ENCODE measurements at places on chromosomes 11 and 22.

GRCh38 chr11:17559341-17560087 lies 12.5 kb downstream of the OTOG start:
- DNase-seq: no peak

DNA sequence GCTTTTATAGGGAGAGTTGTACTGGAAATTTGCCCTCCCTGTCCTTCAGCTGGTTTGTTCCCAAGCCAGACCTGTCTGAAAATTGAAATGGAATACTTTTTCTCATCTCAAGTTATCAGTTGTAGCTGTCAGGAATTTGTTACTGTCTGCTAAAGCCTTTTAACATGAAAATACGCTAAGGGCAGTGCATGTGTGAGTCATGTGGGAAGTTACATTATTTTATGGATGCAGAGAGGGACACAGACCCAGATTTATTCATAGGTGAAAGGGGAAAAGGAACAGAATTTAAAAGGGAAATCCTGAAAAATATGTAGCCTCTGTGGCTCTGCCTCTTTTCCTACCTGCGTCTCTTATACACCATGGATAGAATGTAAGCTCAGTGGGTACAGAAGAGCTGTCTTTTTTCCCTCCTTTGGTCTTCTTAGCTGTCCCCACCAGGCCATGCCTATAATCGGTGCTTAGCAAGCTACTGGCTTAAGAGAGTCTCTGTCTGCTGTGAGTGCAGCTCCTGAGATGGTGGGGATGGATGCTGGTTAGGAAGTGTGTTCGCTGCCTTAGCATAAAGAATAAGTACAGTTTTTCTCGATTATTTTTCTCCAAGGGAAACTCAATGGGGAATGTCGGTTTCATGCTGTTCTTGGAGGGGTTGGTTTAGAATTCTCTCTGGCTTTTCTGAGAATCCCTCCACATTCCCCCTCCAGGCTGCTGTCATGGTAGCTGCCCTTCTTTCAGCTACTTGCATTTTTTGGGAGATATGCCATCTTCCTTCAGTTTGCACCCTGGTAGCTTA lies 166.8 kb downstream of the TEAD1 start:
- peak; percentile 64 for DNase-seq

DNA sequence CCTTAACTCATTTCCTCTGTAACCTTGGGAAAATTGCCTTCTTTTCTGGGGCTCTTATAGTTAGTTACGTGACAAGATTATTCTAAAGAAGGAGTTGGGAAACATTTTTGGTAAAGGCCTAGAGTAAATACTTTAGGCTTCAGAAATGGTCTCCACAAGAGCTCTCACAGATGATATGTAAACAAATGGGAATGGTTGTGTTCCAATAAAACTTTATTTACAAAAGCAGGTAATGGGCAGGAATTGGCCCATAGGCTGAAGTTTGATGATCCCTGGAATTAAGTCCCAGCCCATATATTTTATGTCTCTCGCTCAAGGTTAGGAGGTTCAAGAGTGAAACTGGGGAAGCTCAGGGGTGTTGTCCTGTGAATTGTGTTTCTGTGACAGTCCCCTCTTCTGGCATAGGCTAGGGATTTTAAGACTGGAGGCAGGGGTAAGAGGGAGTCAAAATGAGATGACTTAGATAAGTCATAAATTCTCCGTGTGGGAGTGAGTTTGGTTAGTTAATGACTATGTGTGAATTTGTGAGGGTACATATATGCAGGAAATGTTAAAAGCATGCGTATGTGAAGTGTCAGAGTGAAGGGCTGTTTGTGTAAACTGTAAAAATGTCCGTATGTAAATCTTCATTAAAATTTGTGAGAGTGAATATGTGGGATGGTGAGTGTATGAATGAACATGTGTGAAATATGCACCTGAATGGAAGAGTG lies 7.4 kb upstream of the OR52B4 start:
- no peak for DNase-seq

DNA sequence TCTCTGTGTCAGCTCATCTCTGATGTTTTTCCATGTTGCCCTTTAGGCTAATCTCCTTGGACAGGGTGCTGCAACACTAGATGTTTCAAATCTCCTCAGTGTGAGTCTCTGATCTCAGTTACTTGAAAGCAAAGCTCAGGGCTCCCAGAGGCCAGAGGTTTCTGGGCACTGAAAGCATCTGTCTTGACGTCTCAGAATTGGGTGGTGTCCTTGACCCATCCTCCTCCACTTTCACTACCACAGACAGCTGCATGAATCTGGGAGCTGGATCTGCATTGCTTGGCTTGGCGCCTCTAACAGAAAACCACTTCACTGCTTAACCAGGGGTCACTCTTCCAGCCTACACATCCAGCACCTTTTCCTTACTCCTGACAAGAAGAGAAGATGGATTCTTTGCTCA lies 399.4 kb downstream of the NXPE2 start:
- DNase-seq: no peak

DNA sequence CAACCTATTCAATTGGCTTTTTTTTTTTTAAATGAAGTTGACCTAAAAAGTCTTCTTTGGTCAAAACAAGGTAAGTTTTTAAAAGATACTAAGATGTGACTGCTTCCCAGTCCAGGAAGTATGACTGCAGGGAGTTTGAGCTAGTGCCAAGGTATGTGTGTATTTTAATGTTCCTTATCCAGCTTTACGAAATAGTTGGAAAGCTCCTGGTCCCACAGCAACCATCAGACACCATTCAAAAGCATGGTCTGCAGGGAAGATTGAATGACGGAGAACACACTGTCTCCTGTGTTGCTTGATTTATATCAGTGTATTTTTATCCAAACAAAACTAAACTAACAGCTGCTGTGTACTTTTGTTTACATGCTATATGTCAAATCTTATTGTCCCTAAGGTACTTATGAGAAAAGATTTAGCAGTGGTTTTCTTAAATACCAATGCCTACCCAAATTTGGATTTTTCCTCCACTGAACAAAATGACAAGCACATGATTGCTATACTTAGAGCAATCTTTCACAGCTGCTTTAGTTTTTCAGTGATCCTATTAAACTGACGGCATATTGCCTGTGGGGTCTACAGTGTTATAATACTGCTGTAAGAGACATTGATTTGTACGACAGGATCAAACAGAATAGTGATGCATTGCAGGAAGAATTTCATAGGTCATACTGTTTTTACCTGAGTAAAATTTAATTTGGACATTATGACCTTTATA lies 122.9 kb downstream of the DCDC1 start:
- peak; percentile 22 for DNase-seq

- DNase-seq: peak; percentile 59
Observed at GRCh38 chr11:79708319-79708932, 267.6 kb upstream of the TENM4 start.

- DNase-seq: peak; percentile 74
Observed at GRCh38 chr22:46085828-46086576, 64.3 kb upstream of the PPARA start.

GRCh38 chr11:116989184-116989583 lies 109.0 kb downstream of the SIK3 start:
- DNase-seq: no peak

DNA sequence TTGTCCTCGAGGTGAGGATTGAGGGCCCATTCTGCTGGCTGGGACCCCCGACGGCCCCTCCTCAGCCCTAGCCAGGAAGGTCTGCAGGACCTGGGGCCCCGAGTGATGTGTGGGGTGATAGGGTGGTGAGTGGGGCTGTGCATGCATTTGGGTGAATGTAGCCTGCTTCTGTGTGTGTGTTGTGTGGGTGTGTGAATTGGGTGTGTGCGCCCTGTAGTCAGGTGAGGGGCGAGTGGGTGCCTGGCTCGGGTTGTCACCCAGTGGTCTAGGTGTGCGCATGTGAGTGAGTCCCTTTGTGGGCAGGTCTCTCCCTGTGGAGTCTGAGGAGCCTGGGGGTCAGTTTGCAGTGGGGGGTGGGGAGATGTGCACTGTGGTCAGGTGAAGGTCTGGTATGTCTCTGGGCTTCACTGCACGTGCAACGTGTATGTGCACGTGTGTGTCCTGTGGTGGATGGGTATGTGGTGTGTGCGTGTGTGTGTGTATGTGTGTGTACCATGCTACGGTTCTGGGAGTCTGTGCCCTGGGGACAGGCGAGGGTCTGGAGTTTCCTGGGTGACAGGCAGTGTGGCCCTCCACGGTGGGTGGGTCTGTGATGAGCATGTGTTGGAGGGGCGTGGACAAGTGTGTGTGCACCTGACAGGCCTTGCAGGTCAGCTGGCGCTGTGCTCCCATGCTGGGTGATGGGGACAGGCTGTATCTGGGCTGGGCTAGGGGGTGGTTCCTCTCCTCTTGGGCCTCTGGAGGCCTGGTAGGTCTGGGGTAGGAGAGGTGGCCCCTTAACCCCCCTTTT lies 1.0 kb downstream of the TMEM151A start:
- DNase-seq: no peak

DNA sequence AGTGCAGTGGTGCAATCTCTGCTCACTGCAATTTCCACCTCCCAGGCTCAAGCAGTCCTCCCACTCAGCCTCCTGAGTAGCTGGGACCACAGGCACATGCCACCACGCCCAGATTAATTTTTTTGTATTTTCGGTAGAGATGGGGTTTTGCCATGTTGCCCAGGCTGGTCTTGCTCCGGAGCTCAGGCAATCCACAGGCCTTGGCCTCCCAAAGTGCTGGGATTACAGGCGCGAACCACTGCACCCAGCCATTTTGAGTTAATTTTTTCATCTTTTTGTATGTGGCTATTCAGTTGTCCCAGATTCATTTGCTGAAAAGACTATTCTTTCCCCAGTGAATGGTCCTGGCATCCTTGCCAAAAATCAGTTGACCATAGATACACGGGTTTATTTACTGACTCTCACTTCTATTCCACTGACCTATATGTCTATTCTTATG lies 63.6 kb downstream of the MAPK1 start:
- DNase-seq: peak; percentile 13

GRCh38 chr11:34825315-34825669 lies 90.9 kb downstream of the APIP start:
- DNase-seq: no peak

- no peak for DNase-seq
Observed at GRCh38 chr11:117908959-117909610, 20.1 kb downstream of the TMPRSS13 start.

- DNase-seq: no peak
Observed at GRCh38 chr11:14111496-14111895, 149.0 kb downstream of the SPON1 start.

- DNase-seq: no peak
Observed at GRCh38 chr11:125416981-125417935, 78.8 kb downstream of the FEZ1 start.

- peak; percentile 15 for DNase-seq
Observed at GRCh38 chr22:19648419-19648929, 65.8 kb upstream of the SEPTIN5 start.

DNA sequence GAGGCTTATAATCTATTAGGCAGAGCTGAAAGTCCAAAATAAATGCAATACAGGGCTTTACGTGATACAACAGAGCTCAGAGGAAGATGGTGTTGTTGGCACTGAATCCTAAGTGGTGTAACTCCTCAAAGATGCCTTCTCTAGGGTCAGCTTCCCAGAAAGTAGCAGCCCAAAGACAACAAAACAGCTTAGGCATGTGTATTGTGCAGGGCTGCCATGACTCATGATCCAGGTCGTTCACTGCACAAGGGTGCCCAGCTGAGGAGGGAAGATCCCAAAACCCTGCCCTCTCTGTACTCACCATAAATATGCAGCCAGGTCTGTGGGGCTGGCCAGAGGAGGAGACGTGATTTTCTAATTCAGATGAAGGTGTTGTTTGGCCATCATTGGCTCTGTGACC lies 59.4 kb upstream of the NNMT start:
- peak; percentile 73 for DNase-seq

GRCh38 chr11:92854952-92855351 lies 114.5 kb upstream of the MTNR1B start:
- no peak for DNase-seq

- no peak for DNase-seq
Observed at GRCh38 chr11:66874232-66874631, 17.4 kb downstream of the LRFN4 start.

- no peak for DNase-seq
Observed at GRCh38 chr11:134535029-134536025, 123.3 kb upstream of the B3GAT1 start.

- no peak for DNase-seq
Observed at GRCh38 chr22:50243685-50244419, 971 bp downstream of the TUBGCP6 start.

- DNase-seq: no peak
Observed at GRCh38 chr22:19844377-19845053, 10.2 kb downstream of the GNB1L start.

- DNase-seq: no peak
Observed at GRCh38 chr11:70072461-70072860, 5.7 kb upstream of the ANO1 start.

DNA sequence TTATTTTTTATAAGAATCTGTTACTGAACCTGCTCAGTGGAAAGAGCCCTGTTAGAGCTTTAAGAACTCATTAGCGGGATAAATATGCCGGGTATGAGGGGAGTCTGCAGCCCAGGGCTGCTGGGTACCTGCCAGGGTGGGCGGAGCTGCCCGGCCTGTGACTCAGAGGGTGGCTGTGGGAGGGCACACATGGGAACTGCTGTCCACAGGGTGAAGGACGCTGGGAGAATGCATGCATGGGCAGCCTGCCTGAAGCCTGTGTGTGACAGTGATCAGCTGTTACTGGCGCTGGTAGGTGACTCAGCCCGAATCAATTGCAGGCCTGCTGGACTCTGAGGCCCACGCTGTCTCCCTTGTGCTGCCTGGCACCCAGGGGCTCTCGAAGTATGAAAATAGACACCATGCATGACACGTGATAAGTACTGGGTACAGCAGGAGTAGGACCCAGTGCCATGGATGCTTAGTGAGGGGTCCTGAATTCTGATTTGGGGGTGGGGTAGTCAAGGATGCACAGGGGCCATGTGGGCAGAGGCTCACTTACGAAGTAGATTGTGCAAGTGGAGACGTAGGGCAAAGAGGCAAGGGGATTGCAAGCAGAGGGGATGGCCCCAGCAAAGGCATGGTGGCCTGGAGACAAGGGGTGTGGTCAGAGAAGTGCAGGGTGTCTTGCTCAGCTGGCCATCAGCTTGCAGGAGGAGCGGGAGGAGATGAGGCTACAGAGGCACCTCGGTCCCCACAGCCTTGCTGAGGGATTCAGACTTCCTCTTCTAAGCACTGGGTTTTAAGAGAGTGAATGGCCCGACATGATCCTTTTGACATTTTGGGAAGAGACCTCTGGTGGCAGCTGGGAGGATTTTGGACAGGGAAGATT lies 36.5 kb downstream of the GRIK4 start:
- peak; percentile 75 for DNase-seq

DNA sequence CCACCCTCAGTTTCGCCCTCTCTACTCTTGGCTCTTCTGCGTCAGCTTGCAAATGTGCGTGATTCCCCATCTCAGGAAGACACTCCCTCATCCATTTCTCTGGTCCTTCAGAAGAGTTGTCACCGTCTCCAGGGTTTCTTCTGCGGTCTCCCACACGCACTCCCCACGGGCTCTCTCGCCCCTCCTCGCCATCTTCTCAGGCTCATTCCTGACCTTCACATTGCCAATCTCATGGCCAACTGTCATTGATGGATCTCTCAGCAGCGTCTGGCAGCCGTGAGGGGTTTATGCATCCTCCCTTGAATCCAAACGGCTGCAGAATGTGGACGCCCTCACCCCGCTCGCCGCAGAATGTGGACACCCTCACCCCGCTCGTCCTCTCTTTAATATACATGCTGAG lies 10.5 kb downstream of the SYNGR1 start:
- DNase-seq: no peak
